ENCODE measurements at places on chromosomes 6 and 20.

DNA sequence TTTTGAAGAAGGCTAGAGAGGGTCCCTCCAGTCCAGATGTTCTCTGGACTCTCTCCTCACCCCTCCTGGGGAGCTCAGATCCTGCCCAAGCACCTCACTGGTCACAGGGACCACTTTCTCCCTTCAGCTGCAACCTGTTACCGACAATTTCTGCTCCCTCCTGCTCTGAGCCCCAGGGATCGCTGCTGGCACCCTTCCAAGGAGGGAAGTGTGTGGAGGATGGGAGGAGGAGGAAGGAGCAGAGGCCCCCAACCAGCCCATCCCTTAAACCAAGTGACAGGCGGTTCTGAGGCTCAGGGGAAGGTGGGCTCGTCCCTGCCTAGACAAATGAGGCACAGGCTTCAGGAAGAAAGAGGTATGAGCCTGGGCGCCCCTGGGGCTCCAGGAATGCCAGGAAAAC, 13.9 kb downstream of the PMEPA1 start:
- no peak for DNase-seq

- no peak for DNase-seq
Measured at GRCh38 chr20:53943522-53944291, 126.7 kb downstream of the BCAS1 start.

DNA sequence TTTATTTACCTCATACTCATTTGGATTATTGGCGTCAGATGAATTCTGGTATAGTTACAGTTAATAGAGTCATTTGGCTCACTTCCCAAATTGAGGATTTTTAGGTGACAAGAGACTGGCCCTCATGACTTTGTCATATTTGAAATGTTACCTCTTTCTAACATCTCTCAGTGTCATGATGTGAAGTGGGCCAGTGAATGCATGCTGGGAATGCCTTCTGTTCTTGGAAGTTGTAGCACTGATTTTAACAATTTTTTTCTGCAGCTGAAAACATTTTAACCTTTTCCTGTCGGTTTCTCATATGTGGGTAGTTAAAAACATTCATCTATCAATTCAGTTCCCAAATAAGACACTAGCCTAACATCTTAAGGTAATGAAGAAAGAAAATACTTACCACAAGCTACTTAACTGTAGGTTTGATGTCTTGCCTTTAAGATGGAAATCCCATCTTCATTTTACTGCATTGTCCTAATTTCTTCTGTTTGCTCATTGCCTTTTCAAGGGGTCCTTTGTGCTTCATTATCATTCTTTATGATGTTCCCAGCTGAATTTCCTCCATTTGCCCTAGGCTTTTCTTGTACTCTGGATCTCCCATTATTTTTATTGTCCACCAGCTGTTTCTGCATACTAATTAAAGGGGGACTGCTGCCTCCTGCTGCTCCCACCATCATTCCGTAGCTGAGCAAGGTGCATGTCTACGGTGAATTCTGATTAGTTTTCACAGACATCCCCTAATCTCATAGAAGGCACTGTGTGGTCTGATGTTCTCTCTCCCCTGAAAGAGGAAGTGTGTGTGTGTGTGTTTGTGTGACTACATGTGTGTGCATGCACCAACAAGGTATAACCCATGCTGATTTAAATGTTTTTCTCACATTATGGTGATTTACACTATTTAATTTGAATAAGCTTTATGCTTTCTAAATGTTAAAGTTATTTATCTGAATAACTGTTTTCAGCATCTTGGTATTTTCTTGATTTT, 109.5 kb downstream of the B3GAT2 start:
- no peak for DNase-seq

DNA sequence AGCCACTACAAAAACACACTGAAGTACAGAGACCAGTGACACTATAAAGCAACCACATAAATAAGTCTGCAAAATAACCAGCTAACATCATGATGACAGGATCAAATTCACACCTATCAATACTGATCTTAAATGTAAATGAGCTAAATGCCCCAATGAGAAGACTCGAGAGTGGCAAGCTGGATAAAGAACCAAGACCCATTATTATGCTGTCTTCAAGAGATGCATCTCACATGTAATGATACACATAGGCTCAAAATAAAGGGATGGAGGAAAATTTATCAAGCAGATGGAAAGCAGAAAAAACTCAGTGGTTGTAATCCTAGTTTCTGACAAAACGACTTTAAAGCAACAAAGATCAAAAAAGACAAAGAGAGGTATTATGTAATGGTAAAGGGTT, 138.1 kb upstream of the PLN start:
- no peak for DNase-seq

DNA sequence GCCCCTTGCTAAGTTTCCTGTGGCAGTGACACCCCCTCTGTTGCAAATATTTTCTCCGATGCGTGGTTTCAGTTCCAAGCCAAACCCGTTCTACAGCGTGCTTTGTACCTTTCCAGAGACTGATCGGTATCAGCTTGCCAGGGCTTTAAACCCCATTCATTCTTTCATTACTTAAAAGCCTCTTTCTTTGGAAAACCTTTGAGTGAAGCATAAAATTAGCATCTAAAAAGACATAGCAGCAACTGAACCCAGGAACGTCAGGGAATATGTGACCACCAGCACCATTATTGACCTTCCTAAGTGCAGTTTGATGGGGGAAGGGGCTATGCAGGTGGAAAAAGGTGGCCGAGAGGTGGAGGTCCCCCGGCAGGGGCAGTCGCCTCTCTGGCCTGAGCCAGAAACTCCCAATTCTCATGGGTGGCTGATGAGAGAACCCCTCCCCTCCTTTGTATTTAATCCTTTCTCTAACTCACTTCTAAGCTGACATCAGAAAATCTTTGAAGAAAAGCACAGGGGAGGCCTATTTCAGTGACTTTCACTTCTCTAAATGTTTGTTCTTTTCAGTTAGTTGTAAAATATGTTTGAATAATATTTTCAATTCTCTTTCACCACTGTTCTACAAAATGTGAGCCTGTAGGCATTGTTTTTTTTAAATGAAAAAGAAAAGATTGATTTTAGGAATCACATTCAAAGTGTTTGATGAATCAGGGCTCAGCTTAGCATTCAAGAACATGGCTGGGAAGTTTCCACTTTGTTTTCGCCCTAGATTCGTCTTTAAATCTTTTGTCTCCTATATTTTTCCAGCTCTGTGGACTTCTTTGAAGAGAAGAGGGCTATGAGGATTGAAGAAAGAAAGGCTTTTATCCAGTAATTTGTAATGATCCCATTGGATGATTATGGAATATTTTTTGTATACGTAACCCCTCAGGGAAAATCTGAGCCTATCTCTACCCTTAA, 89.2 kb downstream of the RSPH3 start:
- DNase-seq = peak; percentile 38

DNA sequence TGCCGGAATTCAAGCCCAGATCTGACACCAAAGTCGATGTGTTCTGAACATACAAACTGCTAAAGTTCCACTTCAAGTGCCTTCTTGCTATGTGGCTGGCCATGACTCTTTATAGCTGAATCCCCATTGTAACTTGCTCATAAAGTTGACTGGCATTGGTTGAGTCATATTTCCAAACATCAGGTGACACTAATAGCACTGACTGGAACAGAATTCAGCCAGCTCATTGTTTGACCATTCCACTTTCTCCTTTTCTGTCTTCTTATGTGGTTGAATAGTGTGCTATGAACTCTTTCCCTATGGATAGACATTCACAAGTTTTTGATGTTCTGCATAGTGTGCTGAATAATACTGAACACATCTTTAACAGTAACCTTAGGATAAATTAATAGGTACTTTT, 266.2 kb upstream of the ZFP64 start:
- DNase-seq = no peak

GRCh38 chr20:17471606-17472187, 59.5 kb downstream of the BFSP1 start:
- DNase-seq = no peak

DNA sequence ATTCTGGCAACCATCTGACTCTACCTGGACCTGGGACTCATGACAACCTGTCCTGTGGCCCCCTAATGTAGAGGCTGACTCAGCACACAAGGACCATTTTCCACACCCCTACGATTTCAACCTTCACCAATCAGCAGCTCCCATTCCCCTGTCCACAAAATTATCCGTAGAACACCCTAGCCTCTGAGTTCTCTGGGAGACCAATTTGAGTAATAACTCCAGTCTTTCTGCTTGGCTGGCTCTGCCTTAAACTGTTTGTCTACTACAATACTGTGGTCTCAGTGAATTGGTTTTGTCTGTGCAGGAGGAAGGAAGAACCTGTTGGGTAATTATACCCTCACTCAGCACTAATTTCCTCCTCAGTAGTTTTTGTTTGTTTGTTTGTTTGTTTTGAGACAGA, 99.3 kb upstream of the MRPS10 start:
- DNase-seq = no peak

DNA sequence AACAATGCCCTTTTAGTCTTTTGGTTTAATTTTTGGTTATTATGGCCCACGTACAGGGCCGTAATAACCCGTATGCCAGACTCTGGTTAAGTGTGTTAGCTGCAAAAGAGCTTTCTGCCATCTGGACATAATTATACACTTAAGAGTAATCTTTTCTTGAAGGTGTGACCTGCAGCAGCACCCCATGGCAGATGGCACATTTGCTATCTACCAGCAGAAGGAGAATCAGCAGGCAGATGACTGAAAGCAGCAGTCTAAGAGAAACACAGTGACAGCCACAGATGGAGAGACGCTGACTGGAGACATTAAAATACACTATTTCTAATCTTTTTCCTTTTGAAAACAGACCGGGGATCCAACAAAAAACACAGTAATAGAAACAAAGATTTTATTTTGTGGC, 18.7 kb downstream of the ASF1A start:
- DNase-seq = no peak

- no peak for DNase-seq
Measured at GRCh38 chr6:118122801-118123200, 215.7 kb downstream of the SLC35F1 start.

GRCh38 chr20:25220810-25221591, 25.5 kb downstream of the ENTPD6 start:
- no peak for DNase-seq

DNA sequence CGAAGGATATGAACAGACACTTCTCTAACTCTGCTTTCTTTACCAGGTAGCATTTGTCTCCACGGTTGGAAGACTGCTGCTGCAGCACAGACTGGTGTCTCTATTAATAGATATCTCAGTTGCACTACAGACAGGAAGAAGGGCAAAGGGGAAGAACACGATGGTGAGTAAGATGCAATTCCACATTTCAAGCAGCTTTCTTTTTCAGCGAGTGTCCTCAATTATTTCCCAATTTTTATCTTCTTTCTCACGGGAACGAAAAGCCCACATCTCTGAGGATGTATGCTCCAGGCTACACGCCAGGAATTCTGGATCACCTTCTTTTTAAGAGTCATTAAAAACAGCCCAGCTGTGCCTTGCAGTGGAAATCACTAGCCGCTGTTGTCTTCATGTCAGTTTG, 311.6 kb upstream of the ECI2 start:
- no peak for DNase-seq

DNA sequence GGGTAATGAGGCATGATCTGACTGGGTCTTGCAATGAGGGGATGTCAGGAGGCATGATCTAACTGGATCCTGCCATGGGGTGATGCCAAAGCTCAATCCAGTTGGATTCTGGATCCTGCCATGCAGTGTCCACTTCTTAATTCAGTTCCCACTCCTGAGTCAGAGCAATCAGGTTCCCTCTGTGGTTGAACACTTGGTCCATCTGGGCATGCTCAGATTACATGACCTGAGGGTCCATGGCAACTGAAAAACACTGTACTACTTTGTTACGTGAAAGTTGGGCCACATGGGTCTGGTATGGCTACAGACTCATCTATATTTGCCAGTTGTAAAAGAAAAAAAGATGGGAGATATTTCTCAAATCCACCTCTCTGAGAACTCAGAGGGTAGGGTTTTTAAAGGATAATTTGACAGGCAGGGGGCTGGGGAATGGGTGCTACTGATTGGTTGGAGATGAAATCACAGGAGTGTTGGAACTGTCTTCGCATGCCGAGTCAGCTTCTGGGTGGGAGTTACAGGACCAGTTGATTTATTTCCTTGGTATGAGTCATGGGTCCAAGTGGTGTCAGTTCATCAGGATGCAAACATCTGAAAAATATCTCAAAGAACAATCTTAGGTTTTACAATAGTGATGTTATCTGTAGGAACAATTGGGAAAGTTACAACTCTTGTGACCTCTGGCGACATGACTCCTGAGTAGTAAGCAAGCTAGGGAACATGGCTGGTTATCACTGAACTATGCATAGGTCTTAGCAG, 21.6 kb downstream of the C6orf163 start:
- DNase-seq = no peak

DNA sequence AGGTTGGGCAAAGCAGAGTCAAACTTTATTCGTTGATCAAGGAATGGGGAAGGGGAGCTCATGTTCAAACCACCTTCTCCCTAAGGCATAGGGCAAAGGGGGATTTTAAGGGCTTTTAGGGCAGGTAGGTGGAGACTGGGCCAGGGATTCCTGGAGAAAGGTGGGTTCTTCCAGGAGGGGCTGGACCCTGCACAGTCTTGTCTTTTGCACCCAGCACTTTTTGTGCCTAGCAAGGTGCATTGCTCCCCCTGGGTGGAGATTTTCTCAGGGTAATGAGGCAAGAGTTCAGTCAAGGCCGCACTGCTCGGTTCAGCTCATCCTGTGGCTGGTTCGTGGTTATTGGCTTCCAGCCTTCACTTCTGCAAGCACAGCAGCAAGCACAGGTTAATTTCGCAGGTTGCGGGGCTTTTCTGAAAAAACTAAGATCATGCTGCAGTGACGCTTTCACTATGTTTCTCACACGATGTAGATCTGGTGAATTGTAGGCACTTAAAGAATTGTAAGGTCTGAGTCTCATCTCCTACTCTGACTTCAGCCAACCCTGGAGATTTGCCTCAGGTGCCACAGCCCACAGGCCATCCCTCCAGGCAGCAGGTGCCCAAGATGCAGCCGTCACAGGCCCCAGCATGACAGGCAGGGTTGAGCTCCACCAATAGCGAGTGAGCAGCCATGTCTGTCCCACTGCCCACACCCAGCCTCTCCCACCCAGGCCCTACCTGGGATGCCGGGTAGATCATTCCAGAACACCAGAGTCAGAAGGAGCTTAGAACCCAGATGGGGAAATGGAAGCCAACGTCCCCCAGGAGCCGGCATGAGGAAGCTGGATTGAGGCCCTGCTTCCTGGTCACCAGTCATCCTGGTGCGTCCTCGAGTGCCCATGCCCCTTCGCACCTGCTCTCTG, 37.1 kb downstream of the SUN5 start:
- DNase-seq = no peak

GRCh38 chr6:147554281-147554680, 45.8 kb downstream of the SAMD5 start:
- no peak for DNase-seq

DNA sequence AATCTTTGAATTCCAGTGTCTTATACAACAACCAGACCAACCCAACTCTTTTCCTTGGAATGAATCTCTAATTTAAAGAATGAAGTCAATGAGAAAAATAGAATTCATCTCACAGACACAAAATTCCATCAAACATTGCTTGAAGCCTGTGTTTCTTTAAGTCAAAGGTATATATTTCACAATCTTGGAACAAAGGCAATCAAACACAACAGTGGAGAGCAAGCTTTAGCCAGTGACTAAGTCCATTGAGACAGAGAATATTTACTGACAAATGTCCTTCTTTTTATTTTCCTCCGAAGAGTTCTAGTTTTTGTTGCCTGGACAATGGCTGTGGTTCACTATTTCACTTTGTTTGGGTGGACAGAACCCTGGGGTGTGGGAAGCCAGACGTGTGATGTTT, 35.8 kb downstream of the MEP1A start:
- no peak for DNase-seq

GRCh38 chr6:46651816-46652215, 802 bp downstream of the CYP39A1 start:
- peak; percentile 32 for DNase-seq
